ENCODE measurements at places on chromosomes 7 and 10. TPM values are rescaled to one million over a fixed set of nuclear protein-coding genes. Genes with fewer than 3 reads are reported as not detected.

CDH23 gene
- 0.29 TPM for total RNA-seq

DLG5 gene
- 5.3 TPM for total RNA-seq

- no peak for DNase-seq
Observed at GRCh38 chr7:120114626-120115025, 158.3 kb upstream of the KCND2 start.

- peak; percentile 59 for DNase-seq
Observed at GRCh38 chr10:61662794-61663259, at the start of gene CABCOCO1. Gene CABCOCO1, plus strand, starts transcription at chr10:61662929. Its CDS starts 44 bp downstream, at chr10:61662973.

GRCh38 chr7:123199883-123200282, at the start of gene SLC13A1:
Gene SLC13A1, minus strand, starts transcription at chr7:123199969. Its CDS starts 23 bp downstream, at chr7:123199946.
- no peak for DNase-seq

DNA sequence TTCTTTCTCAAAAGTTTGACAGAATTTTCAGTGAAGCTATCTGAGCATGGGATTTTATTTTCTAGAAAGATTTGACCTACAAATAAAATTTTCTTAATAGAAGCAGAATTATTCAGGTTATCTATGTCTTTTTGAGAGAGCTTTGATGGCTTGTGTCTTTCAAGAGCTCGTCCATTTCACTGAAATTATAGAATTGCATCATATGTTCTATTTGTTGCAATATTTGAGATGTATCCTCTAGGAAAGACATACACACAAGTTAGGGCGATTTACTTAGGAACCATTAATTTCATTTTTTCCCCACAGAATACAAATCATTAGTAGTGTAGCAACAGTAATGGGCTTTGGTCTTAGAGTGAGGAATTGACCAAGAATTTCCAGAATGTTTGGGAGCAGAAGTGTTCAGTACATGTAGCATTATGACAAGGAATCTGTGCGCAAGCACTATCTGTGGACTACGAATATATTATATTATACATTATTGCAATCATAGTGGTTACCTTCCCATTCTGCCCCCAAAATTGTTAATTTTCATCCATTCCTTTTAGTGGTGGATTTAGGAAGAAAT, 12.8 kb upstream of the COL17A1 start:
- no peak for DNase-seq

GRCh38 chr10:71268758-71269157, 50.3 kb upstream of the SLC29A3 start:
- DNase-seq: no peak

GRCh38 chr10:13659887-13660550, 73.3 kb downstream of the PRPF18 start:
- DNase-seq: peak; percentile 59

GRCh38 chr10:131088619-131089018, 222.9 kb downstream of the TCERG1L start:
- peak; percentile 8 for DNase-seq

All from SK-MEL-5 (cell line).